ENCODE measurements at places on chromosomes 12 and 14.

- no peak for DNase-seq
Measured at GRCh38 chr14:22052795-22053194, 379.2 kb upstream of the OR4E1 start.

DNA sequence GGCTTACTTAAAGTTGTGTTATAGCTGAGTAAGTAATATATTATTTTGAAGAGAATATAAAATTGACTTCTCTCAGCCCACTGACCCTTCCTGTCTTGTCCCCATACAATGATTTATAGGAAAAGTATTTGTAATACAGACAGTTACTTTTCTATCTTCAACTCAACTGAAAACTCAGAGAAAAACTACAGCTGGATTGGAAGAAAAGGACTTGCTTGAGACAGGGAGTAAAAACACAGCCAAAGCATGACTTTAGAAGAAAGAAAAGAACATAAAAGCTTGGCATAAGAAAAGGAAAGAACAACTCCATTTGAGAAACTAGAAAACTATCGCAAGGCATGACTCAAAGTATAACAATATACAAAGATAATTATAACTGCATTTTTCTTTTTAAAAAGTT is 57.5 kb downstream of the MSRB3 start:
- DNase-seq = no peak

DNA sequence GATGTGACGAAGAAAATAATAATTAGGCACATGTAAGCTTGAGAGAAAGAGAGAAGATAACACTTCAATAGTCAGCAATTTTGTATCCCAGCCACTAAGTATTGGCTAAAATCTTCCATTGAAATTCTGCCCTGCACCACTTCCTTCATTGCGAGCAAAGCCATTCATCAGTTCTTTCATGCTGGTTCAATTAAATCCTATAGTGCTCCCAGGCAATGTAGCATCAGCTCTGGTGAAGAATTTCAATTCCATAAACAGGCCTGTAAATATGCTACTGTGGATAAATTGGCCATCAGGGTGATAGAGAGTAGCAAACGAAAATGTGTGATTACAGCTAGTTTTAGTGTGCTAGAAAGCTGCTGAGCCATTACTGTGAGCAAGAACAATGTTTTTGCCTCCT is 24.7 kb downstream of the RPL10L start:
- no peak for DNase-seq

GRCh38 chr12:6263931-6264330 is 46.6 kb upstream of the PLEKHG6 start:
- no peak for DNase-seq

DNA sequence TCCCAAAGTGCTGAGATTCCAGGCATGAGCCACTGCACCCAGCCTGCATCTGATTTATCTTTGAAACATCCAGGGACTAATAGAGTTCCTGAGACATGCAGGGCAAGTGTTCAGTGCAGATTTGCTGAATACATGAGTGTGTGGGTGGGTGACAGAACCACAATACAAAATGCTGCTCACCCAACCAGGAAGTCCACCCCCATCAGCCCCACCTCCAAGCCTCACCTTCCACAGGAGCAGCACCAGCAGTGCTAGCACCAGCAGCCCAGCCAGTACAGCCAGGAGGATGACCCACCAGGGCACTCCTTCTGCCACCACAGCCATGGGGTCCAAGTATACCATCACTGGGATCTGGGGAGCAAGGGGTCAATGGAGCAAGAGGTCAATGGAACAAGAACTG is 20.0 kb downstream of the ITGA7 start:
- no peak for DNase-seq

- DNase-seq = no peak
Measured at GRCh38 chr12:59719701-59720100, 123.9 kb downstream of the SLC16A7 start.

- DNase-seq = peak; percentile 2
Measured at GRCh38 chr12:16939871-16940306, 333.9 kb upstream of the LMO3 start.

All from right renal cortex interstitium (tissue), 3 donors.